ENCODE measurements at places on chromosomes 3 and 15. TPM values are rescaled to one million over a fixed set of nuclear protein-coding genes. Genes with fewer than 3 reads are reported as not detected.

The SPATA12 gene
- not detected for polyA plus RNA-seq

- DNase-seq = no peak
Measured at GRCh38 chr3:190169243-190169642, 48.5 kb upstream of the P3H2 start.

The CDC25A gene
- polyA plus RNA-seq = 2.1 TPM

The C3orf49 gene
- not detected for polyA plus RNA-seq

- no peak for DNase-seq
Measured at GRCh38 chr3:25493246-25493645, 65.2 kb downstream of the RARB start.

GRCh38 chr15:58331560-58331912, 100.3 kb upstream of the LIPC start:
- DNase-seq = no peak

DNA sequence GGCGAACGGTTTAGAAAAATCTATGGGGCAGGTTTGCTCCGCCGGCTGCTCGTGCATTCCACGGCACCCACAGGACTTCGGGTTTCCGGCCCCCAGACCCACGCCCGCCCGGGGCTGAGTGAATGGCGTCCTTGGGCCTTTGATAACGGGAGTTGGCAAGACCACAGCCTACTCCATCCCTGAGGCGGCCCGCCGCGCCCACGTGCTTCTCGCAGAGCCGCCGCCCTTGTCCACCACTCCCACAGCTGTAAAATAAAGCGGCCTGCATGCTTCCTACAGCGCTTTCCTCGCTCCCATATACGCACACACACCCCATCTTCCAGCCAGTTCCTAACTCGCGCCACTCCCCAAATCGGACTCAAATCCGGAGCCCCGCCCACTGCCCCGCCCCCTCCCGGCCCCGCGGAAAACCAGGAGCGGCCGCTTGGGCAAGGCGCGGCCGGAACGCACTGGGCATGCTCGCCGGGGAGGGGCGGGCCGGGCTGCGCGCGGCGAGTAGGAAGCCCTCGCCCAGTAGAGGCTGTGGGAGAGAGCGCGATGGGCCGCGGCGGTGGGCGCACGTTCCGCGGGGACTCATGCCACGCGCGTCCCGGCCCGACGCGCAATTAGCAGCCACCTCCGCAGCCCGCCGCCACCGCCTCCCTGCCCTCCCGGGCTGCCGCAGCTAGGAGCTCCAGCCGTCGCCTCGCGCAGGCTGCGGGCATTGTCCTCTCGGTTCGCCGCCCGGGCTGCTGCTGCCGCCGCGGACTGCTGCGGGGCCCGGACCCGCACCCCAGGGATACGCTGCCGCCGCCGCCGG, at the start of gene RAP2B:
Gene RAP2B, plus strand, starts transcription at position 513 of the 799 bp plus-strand sequence. CDS start 468 bp downstream, outside the sequence.
- peak; percentile 88 for DNase-seq

DNA sequence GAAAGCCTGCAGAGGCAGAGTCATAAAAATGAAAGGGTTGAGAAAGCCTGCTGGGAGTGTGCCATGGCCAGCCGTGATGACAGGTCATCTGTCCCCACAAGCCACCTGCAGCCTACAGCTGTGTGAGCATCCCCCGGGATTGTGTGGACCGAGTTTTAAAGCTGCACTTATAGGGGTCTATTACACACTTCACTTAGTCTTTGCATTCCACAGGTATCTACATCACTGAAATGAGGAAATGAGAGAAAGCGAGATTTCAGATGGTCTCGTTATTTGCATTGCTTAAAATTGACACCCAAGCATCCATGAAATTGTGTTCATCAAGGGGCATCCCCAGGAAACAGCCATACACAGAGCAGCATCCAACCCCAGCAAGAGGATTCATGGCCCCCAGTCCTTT, 137.6 kb upstream of the TRIM42 start:
- DNase-seq = no peak

The CCDC54 gene
- polyA plus RNA-seq = not detected

DNA sequence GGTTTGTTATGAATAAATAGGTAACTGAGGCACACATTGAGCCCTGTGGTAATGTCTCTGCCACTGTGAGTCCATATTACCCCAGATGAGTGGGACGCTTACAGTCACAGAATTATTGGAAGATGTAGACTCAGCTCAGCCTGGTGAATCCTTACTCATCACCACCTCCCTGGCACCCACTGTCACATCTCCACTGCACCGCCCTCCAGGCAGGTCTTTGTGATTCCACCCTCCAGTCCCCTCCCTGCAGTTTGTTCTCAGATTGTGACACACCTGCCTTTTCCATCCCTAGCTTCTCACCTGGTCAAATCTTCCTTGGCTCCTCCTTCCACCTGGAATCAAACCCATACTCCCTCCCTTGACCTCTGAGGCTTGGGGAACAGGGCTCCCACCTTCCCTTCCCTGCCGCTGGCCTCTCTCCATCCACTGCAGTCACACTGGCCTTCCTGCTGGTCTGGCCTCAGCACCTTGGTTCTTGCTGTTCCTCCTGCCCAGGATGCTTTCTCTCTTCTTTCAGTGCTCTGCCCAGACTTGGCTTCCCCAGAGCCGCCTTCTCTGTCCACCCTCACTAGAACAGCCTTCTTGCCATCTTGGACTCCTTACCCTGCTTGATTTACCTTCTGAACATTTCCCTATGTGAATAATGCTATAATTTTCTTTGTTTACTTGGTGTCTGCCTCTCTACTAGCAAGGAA, 9.4 kb downstream of the SLC6A20 start:
- no peak for DNase-seq

- DNase-seq = peak; percentile 57
Measured at GRCh38 chr3:14391033-14391432, 11.4 kb upstream of the SLC6A6 start.

The CHL1 gene
- polyA plus RNA-seq = 0.25 TPM

- DNase-seq = no peak
Measured at GRCh38 chr3:52104684-52105640, 48.6 kb upstream of the DUSP7 start.

DNA sequence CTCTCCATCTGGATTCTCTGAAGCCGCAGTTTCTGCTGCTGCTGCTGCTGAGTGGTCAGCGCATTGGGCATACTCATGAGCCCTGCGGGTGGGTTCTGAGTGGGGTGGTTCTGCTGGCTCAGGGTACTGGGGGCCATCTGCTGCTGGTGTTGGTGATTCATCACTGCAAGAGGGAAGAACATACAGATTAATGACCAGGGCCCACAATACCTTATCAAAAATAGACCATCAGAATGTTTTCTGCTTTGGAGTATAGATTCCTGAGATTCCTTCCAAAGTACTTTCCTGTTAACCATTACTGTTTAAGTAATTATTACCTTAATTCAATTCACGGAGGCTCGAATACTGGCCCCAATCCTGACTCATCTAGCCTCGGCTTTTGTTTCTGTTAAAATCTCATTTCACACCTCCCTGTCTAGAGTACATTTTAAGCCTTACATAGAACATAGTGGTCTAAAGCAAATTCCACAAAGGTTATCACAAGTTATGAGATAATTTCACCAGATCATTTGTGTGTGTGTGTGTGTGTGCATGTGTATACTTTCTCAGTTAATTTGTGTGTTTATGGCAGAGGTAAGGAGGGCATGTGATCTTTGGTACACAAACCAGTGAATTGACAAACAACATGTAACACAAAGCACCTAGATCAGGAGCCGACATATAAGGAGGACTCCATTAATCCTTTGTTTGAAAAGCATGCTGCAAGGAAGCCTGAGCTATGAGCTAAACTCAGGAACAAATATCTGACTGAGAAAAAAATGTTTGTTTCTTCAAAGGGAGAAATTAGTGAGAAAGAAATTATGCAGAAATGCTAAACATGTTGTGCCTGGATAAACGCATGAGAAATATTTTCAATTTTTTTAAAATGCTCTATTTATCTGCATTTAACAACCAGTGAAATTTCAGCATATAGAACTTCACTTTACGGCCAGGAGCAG, 68.1 kb downstream of the TM4SF4 start:
- DNase-seq = no peak

DNA sequence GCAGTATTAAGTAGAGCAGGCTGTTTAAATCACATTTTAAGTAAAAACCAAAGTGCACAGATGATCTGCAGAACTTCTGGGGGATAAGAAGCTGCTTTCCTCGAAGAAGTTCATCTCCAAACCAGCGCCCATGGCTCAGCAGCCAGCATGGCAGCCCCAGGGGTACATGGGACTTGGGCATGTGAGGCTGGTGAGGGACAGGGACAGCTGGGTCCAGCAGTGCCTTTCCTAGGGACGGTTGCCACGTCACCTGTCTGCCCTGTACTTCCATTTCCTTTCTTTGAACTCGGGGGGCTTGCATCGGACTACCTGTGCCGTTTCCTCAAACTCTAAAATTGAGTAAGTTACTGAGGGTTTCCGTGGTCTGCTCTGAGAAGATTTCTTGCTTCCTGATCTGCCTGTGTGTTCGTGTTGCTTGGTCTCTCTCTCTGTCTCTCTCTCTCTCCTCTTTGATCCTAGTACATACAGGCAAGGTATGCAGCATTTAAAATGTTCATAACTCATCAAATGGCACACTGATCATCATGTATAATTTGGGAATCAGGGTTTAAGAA, 67.6 kb downstream of the IGF1R start:
- no peak for DNase-seq

GRCh38 chr3:6351752-6352151, 509.2 kb upstream of the GRM7 start:
- no peak for DNase-seq

- no peak for DNase-seq
Measured at GRCh38 chr15:25525741-25526140, 86.9 kb upstream of the UBE3A start.

DNA sequence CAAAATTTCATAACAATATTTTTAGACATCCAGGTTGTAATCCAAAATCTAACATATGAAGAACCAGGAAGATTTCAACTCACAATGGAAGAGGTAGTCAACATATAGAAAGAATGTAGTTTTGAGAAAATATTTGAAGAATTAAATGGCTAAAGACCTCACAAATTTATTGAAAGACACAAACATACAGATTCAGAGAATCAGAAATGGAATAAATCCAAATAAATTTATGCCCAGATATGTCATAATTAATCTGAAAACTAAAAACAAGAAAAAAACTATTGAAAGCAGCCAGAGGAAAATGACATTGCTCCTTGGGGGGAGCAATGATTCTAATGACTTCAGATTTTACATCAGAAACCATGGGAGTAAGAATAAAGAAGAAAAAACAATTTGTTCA, 75.8 kb downstream of the TCF12 start:
- no peak for DNase-seq

DNA sequence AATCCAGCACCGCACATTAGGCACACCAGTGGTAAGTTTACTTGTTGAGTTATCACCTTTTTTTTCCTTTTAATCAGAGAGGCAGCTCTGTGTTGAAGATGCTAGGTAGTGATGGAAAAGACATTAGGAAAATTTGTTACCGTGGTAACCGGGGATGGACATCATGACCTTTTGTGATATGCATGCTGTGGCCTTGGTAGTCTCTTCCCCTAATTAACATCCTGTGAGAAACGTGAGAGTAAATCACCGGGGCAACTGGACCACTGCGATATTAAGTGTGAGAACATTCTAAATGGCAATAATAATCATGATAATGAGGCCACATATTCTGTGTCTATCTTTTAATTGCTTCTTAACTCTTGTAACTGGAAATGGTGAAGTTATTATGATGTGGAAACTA, 362.0 kb downstream of the CACNA2D3 start:
- DNase-seq = no peak

- DNase-seq = no peak
Measured at GRCh38 chr3:71465371-71466036, 118.0 kb downstream of the FOXP1 start.

DNA sequence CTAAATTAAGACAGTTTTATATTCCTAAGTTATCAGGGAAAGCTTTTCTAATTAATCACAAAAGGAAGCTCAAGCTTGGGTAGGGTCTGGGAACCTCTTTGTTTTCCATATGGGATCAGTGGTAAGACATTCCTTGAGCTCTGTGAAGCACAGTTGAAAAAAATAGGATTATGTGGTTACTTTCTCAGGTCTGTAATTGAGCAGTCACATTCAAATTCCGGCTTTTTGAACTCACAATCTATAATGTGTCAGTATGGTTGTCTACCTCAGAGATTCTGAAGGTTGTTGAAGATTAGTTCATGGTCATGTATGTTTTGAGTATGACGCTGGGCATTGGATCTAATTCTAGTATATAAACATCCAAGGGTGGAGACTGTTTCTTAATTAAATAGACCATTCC, 364.5 kb downstream of the LPP start:
- no peak for DNase-seq

DNA sequence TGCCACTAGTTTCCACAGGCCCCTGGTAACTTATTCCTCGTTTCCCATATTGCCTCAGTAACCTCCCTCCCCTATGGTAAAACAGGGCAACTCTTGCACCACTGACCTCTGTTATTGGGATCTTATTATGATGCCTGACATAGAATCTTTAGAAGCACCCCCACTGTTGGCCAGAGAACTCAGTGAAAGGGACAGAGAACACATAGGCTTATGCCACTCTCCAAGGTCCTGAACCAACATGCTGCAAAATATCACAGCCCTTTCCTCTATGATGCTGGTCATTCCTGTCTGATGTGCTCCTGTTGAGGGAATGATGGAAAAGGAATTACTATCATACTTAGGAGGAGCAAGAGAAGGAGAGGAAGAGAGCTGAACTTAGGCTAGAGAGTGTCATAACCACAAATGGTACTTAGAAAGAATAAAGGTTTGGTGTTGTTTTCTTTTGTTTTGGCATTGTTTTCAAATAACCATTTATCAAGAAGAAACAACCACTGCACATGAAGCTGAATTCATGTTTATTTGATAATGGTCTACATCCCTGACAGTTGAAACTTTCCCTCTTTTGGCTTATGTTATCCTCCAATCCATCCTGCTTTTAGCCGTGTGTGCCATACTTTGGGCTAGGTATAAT, 330.2 kb downstream of the EPHB1 start:
- no peak for DNase-seq

The TNFSF10 gene
- 2.3 TPM for polyA plus RNA-seq

GRCh38 chr3:173618703-173619102, 221.2 kb downstream of the NLGN1 start:
- no peak for DNase-seq

DNA sequence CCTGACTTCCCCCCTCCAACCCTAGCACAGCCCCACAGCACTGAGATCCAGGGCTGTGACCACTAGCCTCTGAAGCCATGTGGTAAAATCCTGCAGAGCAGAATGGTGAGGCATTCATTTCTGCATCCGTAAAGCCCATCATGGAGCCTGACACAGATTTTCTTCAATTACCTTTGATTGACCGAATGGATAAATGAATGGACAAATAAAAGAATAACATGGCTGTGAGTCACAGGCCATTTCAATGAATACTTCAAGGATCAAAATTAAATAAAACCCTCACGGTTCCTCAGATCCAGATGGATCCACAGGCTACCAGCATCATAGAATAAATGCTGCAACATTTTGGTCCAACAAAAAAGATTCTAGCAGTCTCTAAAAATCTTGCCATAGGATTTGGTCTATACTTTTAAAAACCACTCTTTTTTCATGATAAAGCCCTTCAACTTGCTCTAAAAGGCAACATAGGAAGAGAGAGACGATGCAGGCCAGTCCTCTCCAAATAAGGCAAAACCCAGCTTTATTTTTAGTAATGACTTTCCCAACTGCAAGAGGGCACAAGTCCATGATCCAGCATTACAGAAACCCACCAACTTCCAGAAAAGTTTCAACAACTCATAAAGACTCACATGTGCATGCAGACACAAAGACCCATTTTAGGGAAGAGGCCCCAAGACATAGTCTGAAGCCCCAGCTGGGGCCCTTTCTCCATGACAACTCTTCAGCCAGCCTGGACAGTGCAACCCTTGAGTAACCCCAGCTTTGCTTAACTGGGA, 52.4 kb upstream of the MRPS22 start:
- DNase-seq = no peak

The ANKRD34C gene
- polyA plus RNA-seq = not detected
